ENCODE measurements at places on chromosomes 12 and 14.

GRCh38 chr12:121241156-121241970, 31.4 kb downstream of the P2RX4 start:
- no peak for DNase-seq

GRCh38 chr14:91997492-91997891, 42.4 kb downstream of the TRIP11 start:
- no peak for DNase-seq

DNA sequence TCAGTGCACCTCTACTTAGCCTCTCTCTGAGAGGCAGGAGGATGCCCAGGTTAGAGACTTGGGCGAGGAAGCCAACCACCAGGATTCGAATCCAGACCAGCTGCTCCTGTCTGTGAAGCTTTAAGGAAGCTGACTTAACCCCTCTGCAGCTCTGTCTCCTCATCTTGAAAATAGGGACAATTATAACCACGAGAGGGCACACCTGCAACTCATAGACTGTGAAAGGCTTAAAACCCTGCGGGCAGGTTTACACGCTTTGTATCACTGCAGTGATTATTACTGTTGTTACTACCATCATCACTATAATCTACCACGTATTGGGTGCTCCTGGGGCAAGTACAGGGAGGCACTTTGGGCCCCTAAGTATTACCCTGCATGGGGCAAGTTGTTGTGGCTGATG, 379.8 kb downstream of the VRK1 start:
- no peak for DNase-seq

DNA sequence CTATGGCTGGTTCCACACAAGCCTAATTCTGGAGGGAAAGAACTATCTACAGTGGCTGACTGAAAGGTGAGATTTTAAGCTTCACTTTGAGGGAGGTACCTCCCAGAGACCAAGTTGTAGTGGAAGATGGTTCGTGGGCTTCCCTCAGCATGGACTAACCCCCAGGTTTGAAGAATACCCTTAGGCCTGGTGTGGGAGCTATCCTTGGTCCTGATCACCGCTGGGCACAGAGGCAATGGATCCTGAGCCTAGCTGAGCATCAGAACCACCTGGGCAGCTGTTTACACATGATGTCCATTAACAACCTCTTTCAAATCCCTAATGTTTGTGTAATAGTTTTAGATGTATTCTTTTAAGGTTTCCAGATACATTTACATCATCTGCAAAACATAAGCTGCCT, 10.3 kb downstream of the DAO start:
- DNase-seq = no peak

DNA sequence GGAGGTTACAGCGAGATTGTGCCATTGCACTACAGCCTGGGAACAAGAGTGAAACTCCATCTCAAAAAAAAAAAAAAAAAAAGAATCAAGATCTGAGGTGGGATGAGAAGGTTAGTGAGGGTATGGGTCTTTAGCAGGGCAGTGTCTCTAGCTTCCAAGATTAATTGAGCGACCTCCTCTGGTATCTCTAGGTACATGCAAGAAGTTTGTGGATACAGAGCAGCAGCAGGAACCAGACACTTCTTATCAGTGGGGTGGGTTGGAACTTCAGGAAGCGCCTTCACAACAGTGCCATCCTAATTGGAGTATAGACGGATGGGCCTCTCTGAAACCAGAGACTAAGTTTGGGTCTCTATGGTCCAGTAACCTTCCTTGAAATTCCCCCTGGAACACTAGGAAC, 51.9 kb upstream of the CISTR start:
- DNase-seq = no peak
